ENCODE measurements at places on chromosomes 12 and 14.

DNA sequence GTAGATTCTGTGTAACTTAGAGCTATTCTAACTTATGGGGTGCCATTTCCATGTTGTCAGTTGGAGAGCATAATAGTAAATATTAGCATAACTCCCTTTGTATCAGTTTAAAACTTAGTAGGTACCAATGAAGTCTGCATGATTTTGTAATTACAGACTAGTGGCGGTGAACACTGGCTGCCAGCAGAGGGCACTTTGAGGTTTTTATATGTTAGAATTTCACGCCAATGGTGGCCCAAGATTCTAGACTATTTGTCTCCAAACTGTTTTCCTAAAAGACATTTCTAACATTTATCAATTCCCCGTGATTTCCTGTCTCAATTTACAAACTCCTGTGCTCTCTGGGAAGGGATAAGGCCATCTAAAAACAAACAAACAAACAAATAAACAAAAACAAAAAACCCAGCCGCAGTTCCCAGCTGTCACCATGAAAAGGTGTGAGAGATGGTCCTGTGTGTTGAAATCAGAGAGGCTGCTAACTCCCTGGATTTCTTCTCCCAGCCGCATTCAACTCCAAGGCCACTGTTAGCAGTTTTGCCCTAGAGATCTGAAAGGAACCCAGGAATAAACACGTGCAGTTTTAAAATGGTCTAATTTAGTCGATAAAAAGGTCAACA, 57.6 kb downstream of the BRMS1L start:
- DNase-seq: peak; percentile 22

GRCh38 chr12:68981516-68981915, 48.5 kb upstream of the CPM start:
- no peak for DNase-seq

DNA sequence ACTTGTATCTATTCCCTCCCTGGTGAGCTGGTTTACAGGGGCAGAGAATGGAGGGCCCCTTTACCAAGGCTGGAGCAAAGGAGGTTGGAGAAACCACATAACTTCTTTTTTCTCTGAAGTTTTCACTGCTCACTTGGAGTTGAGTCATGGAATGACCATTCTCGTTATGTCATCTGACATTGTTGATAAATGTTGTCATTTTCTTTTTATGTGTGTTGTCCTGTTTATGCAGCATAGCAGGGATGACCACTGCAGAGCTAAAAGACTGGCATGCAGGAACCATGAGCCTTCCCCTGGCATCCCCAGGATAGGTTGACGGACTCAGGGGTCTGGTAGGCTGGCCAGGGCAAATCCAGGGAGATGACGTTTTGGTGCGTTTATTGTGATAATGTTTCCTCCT, 256.8 kb upstream of the DDHD1 start:
- DNase-seq: no peak

GRCh38 chr14:51818748-51819380, 41.5 kb upstream of the GNG2 start:
- DNase-seq: no peak

- no peak for DNase-seq
These were observed 507.4 kb upstream of the ATP2B1 start for GRCh38 chr12:90216020-90216552.

GRCh38 chr12:97006585-97006984, 99.5 kb downstream of the NEDD1 start:
- DNase-seq: no peak

GRCh38 chr12:110765111-110765510, 22.4 kb upstream of the PPP1CC start:
- DNase-seq: no peak

DNA sequence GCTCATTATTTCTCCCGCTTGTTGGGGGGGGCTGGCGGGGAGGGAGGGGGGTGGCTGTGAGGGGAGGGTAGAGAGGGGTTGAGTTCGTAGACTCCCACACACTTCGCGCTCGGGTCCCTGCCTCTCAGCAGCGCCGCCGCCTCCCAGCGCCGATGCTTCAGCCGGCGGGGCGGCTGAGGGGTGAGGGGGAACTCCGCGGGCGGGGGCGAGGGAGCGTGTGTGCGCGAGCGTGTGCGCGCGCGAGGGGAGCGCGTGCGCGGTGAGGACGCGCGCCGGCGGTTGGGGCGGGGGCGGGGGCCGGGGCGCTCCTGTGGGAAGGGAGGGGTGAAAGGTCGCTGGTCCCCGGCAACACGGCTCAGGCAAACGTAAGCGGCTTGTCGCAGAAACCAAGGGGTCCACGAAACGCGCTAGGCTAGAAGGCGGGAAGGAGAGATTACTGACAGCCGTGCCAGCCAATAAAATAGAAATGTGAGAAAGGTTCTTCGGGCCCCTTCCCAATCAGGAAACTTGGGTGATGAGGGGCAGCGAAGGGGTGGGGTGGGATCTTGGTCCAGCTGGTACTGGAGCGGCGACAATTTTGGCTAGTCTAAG, 343 bp upstream of the NOVA1 start:
- peak; percentile 14 for DNase-seq

GRCh38 chr14:100022772-100023451, 42.3 kb upstream of the EVL start:
- DNase-seq: no peak

- no peak for DNase-seq
These were observed 109.2 kb downstream of the PRMT8 start for GRCh38 chr12:3600039-3600720.
